Right cardiac atrium (tissue), 5 donors: ENCODE measurements at places on chromosomes 11 and 22. TPM values are rescaled to one million over a fixed set of nuclear protein-coding genes. Genes with fewer than 3 reads are reported as not detected.

The IGSF9B gene
- total RNA-seq: 53.1 TPM

The MLC1 gene
- total RNA-seq: 0.14 TPM

DNA sequence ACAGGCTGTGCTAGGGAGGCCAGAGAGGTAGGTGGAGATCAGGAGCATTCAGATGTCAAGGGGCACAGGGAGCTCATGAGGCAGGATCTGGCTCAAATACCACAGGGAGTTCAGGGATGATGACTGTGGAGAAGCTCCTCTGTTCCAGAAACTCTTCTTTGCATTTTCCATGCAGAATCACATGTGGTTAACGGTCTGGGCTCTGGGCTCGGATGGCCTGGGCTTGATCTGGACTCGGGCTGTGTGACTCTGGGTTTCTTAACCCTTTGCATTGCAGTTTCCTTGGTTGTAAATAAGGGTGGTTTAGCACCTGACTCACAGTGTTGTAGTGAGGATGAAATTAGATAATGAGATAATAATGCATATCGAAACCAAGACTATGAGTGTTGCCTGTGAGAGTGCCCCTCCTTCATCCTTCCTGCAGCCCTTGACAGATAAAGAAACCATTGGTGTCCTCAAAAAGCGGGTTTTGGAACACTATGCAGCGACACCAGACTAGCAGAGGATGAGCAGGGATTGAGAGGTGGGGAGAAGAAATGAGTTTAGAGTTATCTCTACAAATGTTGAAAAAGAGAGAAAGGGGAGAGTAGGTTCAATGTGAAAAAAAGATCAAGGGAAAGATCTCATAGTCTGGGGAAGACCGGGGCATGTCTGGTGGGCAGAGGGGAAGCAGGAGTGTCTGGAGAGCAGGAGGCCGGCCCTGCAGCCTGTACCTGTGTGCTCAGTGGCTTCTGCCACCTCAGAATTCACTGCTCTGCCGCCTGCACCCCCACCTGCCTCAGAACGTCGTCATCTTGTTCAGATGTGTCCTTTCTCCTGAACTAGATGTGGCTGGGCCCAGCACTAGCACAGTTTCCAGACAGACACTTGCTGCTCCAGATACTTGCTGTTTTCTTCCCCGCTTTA lies 197.8 kb upstream of the SORL1-AS1 start:
- no peak for DNase-seq

GRCh38 chr11:64248578-64248977 lies 1.8 kb upstream of the PPP1R14B start:
- peak; percentile 56 for DNase-seq

GRCh38 chr11:95831198-95831883 lies 41.0 kb downstream of the CEP57 start:
- DNase-seq: no peak

- DNase-seq: no peak
These were observed 488.2 kb upstream of the API5 start for GRCh38 chr11:42823546-42823945.

DNA sequence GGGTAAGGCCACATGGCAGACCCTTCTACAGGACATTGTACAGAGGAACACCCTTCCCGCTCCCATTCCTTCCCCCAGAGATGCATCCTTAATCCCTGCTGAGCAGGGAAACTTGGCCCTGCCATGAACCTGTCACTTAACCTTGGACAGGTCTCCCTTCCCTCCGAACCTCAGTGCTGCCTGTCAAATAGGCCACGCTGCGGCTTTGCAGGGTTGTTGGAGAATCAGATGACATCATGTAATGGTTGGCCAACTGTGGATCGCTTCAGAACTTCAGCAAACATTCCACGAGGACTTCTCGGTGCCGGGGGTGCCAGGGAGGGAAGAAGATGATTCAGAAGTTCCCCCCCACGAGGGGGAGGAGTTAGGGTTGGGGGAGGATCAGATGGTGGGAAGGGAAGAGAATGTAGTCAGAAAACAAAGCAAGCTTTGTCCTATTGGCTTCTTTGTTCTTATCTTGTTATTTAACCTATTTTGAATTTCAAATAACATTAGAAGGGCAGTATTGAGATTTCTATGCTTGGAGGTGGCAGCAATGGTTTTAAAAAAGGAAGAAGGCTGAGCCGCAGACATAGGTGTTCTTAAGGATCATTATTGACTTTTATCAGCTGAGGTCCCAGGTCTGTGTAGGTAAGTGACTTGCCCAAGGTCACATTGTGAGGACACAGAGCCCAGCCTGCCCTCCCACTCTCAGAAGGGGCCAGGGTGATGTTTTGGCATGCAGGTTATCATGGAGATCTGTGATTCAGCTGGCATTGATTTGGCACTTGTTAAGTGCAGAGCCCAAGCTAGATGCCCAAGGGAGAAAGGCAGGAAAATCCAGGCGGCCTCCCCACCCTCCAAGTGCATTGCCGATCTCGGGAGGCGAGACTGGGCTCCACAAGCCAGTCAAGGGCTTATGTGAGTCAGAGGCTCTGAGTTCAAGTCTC lies 3.1 kb downstream of the CDC42EP1 start:
- peak; percentile 86 for DNase-seq

GRCh38 chr11:117792992-117793391 lies 4.0 kb downstream of the DSCAML1 start:
- no peak for DNase-seq

DNA sequence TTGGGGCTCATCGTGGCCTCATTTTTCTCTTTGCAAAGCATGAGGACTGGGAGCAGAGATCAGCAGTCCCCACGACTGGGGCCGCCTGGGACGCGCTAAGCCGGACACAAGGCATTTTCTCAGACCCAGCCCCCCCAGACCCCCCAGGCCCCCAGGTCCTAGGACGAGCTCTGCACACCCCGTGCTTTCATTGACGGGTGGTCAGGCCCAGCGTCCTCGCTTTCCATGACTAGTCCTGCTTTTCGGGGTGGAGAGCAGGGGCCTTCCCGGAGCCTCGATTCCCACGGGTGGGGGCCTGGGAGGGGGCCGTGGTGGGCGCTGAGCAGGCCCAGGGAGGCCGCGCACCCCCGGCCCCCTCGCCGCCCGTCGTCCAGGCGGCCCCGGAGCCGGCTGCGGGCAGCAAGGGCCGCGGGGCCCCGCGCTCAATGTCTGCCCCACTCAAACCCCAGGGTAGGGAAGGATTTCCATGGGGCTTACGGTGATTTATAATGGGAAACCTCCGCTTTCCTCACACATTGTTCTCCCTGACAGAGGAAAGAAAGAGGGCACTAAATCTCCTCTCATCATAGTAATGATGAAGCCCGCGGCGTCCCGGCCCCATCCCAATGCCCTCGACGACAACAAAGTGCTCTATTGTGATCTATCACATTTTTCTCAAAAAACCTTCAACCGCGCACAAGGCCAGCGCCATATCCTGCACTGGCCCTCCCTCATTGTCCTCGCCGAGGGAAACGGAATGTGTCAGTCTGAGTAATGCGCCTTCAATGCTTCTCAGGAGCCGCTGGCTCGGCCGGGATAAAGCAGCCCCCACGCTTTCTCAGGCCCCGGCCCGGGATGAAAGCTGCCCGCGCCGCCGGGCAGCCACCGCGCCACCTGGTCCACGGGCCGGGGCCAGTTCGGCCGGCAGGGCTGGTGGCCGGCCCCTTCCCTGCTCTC lies 10.4 kb upstream of the LINC01488 start:
- DNase-seq: peak; percentile 32

- DNase-seq: no peak
These were observed 134.8 kb upstream of the DDI1 start for GRCh38 chr11:103901656-103902055.

DNA sequence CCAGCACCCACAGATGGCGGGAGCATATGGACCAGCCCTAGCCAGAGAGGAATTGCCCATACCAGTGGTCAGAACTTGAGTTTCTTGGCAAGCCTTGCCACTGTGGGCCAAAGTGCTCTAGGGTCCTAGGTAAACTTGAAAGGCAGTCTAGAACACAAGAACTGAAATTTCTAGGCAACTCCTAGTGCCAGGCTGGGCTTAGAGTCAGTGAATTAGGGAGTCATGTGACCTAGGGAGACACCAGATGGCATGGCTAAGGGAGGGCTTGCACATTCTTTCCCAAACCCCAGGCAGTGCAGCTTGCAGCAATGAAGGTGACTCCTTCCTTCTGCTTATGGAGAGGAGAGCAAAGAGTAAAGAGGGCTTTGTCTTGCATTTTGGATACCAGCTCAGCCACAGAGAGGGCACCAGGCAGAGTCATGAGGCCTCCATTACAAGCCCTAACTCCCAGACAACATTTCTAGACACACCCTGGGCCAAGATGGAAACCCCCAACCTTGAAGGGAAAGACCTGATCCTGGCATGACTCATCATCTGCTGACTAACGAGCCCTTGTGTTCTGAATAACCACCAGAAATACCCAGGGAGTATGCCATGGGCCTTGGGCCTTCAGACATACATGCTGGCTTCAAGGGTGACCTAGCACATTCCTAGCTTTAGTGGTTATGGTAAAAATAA lies 19.2 kb upstream of the OR56A3 start:
- DNase-seq: no peak

DNA sequence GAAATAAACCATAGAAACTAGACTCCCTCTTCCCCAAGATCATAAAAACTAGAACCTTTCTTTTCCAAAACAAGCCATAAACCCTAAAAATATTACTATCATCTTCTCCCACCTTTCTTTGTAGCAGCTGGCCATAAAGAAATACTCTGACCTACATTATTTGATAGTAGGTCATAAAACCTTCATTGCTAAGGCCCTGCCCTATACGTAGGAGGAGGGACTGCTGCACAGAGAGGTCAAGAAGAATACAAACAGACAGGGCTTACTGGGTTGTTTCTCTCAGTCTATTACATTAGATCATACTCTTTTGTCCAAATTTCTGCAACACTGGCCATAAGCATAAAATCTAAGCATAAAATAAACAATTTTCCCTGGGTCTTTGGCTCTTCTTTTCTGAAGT lies 101.5 kb downstream of the TYR start:
- no peak for DNase-seq
